ENCODE measurements at places on chromosomes 6 and 20.

DNA sequence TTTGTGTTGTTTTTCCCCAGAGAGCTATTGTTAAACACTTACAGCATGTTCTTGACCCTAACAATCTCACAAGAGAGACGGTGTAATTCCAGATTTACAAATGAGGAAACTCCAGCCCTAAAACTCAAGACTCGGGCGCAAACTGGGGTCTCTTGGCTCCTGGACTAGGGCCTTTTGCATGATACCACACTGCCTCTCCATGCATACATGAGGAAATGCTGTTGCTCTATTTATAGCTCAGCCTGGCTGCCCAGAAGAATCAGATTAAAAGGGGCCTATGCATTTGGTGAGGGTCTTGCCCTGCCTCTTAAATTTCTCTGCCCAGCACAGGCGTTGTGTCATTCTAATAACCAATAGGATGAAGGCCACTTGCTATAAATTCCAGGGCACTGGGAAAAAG, 30.5 kb upstream of the SNRPB2 start:
- no peak for DNase-seq

- DNase-seq: no peak
Measured at GRCh38 chr20:23666698-23667097, 22.1 kb downstream of the CST4 start.

DNA sequence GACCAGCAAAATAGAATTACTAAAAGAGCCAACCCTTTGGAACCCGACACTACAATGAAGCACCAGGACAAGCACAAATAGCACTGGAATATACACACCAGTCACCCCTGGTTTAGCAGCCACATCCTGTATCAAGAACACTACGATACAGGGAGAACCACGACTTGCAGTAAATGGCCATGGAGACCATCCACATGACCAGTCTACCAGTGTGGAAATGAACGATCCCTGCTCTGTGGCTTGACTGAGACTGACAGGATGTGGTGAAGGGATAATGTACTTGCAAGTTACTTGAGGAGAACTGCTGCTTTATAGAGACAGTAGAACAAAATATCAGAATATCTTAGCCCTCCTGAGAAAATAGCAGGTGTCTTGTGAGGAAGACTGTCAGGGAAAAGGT, 169.6 kb downstream of the COL9A1 start:
- no peak for DNase-seq

GRCh38 chr20:2320813-2321658, 25.2 kb downstream of the TGM3 start:
- no peak for DNase-seq

DNA sequence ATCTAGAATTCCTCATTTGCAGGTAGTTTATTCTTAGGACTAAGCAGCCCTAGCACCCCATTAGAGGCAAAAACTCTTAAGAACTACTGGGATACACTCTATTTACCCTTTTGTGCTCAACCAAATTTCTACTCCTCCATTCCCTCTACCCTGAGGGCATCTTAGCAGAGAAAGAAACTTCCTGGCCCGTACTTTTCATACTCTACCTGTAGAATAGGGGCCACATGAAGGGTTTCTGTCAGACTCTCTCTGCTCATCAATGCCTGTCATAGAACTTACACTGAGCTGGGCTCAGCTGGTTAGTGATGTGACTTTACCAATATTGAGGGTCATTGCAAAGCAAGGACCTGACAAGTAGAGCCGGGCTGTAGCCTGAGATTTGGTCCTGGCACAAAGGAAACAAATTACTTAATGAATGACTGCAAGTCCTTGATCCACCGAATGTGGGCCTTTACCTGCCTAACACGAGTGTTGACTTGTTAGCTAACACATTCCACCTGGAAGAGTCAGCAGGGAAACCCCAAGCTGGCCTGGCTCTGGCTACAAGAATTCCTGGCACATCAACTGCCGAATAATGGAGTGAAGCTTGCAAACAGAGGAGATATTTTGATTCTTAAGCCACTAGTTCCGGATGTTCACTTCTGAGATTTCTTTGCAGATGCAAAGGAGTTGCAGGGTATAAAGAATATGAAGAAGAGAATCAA, 280.5 kb upstream of the JAG1 start:
- no peak for DNase-seq

- no peak for DNase-seq
Measured at GRCh38 chr6:5208057-5208456, 52.7 kb downstream of the LYRM4 start.

GRCh38 chr6:6586671-6587526, 1.6 kb upstream of the LY86 start:
- no peak for DNase-seq
